ENCODE measurements at places on chromosomes 16 and 17. TPM values are rescaled to one million over a fixed set of nuclear protein-coding genes. Genes with fewer than 3 reads are reported as not detected.
A peak's percentile ranks its signal among the peaks of the same experiment; 100 is the strongest.

TBC1D28 gene
- total RNA-seq, result not detected

LPO gene
- total RNA-seq, result not detected

CFAP119 gene
- total RNA-seq, result 2.2 TPM

PPY gene
- total RNA-seq, result not detected

RHBDF1 gene
- total RNA-seq, result 30.0 TPM

DNA sequence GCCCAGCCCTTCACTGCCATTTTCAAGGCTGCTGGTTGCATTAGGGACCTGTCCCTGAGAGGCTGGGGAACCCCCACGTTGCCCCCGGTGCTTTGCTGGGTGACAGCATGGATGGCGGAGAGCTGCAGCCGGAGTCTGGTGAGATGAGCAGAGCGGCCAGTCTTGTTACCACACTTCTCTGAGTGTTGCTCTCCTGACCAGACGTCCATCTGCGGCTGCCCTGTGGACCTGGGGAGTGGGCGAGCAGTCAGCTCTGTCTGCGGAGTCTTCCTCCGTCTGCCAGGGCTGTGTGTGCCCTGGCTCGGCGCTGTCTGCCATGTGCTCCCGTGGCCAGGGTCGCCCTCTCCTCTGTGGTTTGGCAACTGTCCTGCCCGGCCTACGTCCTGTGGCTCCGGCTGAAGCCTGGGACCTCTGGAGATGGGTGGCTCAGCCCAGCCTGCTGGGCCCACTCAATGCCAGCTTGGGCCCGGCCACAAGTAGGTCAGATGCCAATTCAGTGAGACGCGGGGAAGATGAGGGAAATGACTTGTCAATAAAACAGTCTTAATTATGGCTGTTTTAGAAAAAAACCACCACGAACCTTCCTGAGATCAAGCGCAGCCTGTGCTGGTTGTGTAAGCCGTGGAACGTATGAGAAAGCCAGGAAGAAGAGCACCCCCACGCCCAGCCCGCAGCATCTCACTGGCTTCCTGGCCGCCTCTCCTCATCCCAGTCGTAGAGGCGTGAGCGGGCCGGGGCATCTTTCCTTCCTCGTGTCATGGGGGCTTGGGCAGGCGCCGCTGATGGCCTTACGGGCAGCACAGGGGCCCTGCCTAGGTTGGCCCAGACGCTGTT lies 7.9 kb downstream of the KCTD5 start:
- no peak for DNase-seq

GRCh38 chr17:5405400-5405799 lies 14.1 kb downstream of the NUP88 start:
- DNase-seq, result no peak

DNA sequence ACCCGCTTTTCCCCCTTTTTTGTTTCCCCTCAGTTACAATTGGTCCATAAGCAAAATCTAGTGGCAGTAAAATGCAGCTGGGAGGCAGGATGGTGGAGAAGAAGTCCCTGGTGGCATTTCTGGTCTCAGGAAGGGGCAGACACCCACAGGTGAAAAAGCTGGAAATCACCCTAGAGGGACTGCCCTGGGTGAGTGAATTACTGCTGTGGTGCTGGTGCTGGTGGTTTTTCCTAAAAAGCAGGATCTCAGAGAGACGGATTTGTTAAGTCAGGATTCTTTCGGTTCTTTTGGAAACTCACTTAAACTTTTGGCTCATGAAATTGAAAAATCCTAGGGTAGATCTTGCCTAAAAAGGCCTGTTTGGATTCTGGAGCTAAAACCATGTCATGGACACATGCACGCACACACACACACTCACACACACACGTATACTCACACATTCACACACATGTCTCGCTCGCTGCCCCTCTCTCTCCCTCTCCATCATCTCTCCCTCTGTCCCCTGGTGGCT lies 65.8 kb downstream of the NKD1 start:
- no peak for DNase-seq

DNA sequence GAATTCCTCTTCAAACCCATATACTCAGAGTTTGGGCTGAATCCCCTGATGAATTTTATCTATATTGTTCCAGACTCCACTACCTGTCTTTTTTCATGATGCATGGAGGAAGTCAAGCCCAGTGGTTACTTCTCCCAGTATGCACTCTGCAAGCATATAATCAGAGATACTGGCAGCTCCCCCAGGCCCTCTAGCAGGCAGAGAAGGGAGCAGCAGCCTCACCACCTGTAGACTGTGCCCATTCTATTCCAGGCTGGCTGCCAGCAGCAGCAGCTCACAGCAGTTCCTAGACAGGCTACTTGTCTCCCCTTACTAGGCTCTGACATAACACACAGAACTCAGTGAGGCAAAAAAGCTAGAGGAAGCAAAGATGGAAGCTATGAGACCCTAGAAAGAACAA lies 3.4 kb downstream of the MKS1 start:
- DNase-seq, result no peak

DNA sequence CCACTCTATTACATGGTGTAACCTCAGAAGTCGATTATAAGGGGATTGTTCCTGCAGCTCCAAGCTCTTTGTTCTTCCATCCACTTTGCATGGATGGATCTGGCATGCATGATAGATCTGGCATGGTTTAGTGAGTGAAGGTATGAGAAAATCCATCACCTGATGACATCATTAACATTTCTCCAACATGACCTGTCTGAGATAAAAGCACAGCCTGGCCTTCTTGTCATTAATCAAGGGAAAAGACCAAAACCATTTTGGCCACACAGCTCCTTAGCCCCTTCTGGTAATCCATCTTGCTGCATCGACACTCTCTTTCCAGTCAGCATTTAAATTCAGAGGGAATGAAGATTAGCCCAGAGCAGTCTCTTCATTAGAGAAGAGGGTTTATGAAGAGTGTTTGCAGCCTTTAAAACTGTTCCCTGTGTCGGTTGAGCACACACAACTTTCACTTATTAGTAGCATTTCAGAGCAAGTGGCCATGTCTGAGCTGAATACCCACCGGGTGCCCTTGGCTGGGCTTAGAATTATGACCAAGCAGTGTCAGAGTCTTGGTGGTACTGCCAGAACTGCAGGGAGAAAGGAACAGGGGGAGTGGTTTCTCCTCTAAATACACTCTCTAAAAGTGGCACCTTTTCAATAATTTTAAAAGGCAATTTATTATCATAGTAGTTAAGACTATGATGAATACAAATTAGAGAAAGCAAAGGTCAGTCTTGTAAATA lies 246.0 kb downstream of the HAPSTR1 start:
- DNase-seq, result no peak

DNA sequence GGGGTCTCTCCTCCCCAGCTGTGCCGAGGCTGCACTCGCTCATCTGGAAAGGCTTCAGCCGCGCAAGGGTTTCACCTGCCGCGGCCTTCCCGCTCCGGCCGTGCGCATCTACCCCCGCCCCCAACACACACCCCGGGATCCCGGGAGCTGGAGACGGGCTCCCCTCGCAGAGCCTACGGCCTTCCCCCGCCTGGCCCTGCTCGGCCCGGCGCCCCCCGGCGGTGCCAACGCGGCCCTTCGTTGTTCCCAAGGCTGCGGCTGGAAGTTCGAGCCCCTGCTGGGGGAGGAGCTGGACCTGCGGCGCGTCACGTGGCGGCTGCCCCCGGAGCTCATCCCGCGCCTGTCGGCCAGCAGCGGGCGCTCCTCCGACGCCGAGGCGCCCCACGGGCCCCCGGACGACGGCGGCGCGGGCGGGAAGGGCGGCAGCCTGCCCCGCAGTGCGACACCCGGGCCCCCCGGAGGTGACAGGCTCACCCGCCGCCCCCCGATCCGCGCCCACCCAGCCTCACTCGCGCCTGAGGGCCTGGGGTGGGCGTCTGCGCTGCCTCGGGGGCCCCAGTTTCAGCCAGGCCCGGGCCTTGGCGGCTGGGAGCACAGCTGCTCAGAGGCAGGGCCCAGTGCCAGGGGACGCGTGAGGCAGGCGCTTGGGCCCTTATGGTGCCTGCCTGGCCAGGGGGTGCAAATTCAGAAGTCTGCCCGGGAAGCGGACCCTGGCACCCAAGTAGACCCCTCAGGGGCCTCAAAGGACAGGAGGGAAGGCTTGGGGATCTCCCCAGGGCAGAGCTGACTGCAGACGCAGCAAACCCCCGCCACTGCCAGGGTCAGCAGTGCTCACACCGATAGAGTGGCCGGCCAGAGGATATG lies 11.2 kb downstream of the GALK1 start:
- DNase-seq, result no peak

GRCh38 chr16:53998966-53999522 lies 287.5 kb downstream of the IRX3 start:
- no peak for DNase-seq

DNA sequence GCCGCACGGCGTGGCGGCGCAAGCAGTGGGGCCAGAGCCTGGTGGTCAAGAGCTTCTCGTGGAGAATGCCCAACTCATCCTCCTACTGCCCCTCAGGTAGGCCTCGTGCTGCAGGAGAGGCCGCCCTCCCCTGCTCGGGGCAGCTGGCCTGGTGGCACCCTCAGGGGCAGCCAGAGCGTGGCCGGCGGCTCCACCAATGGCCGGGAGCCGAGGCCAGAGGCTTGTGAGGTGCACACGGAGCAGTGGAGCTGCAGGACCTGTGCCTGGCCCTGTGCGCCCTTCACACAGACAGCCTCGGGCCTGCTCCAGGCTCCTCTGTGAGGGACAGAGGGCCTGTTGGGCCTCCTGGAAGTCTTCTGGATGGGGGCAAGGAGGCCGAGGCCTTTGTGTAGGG lies 85.5 kb downstream of the NPIPB11 start:
- DNase-seq, result no peak

- DNase-seq, result no peak
Observed at GRCh38 chr16:66001432-66001831, 365.1 kb upstream of the CDH5 start.

GRCh38 chr16:80231888-80232287 lies 308.9 kb upstream of the DYNLRB2 start:
- DNase-seq, result no peak

- DNase-seq, result no peak
Observed at GRCh38 chr17:1462164-1463112, 6.4 kb upstream of the CRK start.

DNA sequence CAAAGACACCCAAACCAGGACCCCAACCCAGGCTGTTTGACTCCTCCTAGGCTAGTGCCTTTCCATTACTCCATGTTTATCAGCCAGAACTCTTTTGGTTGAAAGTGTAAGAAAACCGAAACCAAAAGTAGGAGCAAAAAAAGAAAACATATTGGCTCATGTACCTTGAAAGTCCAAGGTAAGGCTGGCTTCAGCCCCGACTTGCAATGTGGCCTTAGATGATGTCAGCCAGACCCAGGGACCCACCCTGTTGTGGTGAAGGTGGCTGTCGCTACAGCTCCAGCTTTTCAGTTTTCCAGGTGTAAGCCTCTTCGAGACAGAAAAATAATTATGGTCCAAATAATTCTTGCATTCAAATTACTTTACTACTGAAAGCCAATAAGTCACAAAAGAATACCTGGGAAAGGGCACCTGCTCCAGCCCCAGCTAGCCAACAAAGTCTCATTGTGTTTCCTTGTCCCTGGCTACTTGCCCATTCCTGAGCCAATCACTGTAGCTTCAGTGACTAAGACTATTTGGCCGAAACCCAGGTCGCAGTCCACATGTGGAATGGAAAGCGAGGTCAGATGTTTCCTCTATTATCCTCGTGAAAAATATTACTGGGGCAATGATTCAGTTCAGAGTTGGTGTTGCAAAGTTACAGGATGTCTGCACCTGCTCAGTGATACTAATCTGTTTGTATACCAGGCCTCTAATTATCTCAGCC lies 20.7 kb downstream of the DNAH9 start:
- DNase-seq, result no peak

GRCh38 chr16:86205521-86206245 lies 304.6 kb upstream of the FOXF1 start:
- DNase-seq, result peak; percentile 47

DNA sequence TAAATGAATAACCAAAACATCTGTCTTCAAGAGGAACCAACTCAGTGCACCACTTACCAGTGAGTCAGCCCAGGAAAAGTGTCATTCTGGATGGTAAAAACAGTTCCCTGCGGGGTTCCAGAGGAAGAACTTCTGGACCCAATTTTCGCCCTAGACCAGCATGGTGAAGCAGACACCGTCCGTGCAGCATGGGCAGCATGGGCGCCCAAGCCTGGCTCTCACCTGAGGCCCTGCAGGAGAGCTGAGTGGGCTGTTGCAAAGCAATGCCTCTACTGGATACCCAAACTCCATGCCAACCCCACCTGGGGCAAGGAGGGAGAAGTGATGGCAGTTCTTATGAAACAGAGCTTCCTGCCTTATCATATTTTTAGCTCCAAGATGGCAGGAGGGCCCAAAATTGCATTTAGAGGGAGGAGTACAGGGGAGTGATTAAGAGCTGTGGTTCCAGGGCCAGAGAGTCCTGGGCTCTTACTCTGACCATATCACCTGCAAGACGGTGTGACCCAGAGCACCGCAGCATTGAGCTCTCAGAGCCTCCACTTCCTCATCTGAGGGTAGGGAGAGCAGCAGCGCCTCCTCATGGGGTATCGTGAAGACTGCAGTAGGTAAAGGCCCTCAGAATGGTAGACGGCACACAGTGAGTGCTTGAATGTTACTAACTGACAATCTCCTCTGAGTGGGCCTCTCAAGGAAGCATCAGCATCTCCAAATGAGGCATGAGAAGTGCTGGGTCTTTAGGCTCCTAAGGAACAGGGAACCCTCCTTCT lies 16.6 kb upstream of the INPP5K start:
- DNase-seq, result no peak

DNA sequence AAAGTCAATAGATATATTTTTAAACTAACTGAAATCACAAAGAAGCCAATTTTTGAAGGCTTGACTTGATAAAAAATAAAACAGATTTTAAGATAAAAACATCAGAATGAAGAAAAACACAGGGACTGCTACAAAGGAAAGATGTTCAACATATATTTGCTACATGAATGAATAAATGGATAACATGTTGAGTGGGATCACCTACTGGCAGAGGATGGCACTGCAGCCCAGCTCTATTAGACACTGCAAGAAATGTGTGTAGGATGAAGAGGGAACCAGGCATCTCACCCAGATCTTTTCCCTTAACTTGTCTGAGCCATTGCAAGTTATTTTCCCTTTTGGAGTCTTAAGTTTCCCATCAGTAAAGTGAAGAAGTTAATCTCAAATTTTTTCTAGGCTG lies 4.2 kb downstream of the AIPL1 start:
- DNase-seq, result no peak

GRCh38 chr16:20415541-20415940 lies 6.2 kb downstream of the ACSM5 start:
- no peak for DNase-seq

GRCh38 chr17:77646046-77646430 lies 312.5 kb upstream of the TNRC6C start:
- no peak for DNase-seq

GRCh38 chr16:11916524-11917285 lies 949 bp upstream of the GSPT1 start:
- no peak for DNase-seq
